ENCODE measurements at places on chromosomes 4 and X. TPM values are rescaled to one million over a fixed set of nuclear protein-coding genes. Genes with fewer than 3 reads are reported as not detected.

The SNCA gene
- total RNA-seq = 125 TPM

The PCDH11X gene
- total RNA-seq = 0.06 TPM

The AASDH gene
- total RNA-seq = 6.7 TPM

The RAB39B gene
- total RNA-seq = 0.68 TPM

The ELF4 gene
- total RNA-seq = 16.1 TPM

The MSANTD1 gene
- total RNA-seq = not detected

The BBS12 gene
- 3.3 TPM for total RNA-seq

The GPR78 gene
- total RNA-seq = not detected

The HPGDS gene
- not detected for total RNA-seq

The VCX2 gene
- not detected for total RNA-seq

The PNMA6A gene
- total RNA-seq = 15.1 TPM

The AP1AR gene
- total RNA-seq = 25.0 TPM

The H2BW1 gene
- not detected for total RNA-seq

The SSX3 gene
- not detected for total RNA-seq

The NLGN3 gene
- total RNA-seq = not detected

The MAGED4B gene
- 32.8 TPM for total RNA-seq

The TIMM17B gene
- total RNA-seq = 138 TPM

The GLRA2 gene
- total RNA-seq = not detected

The TBX22 gene
- total RNA-seq = not detected

The TLR3 gene
- 3.9 TPM for total RNA-seq

The TREX2 gene
- total RNA-seq = not detected

The ARHGEF6 gene
- not detected for total RNA-seq

The YIPF7 gene
- total RNA-seq = not detected

The PRR32 gene
- total RNA-seq = not detected

The WDR13 gene
- total RNA-seq = 76.8 TPM

The HTN1 gene
- total RNA-seq = not detected

The TMEM192 gene
- total RNA-seq = 8.3 TPM

The PPEF2 gene
- total RNA-seq = not detected

The RHOXF2B gene
- not detected for total RNA-seq

The FATE1 gene
- not detected for total RNA-seq

The ANOS1 gene
- 0.06 TPM for total RNA-seq

The PPARGC1A gene
- total RNA-seq = not detected

Measured in G401 (cell line).